ENCODE measurements at places on chromosomes 2 and 18.

- no peak for DNase-seq
Measured at GRCh38 chr2:159807183-159808031, 9.4 kb upstream of the CD302 start.

GRCh38 chr2:168814939-168815907 lies 12.8 kb downstream of the NOSTRIN start:
- no peak for DNase-seq

- DNase-seq = peak; percentile 30
Measured at GRCh38 chr2:165874445-165875039, 79.0 kb downstream of the TTC21B start.

- DNase-seq = no peak
Measured at GRCh38 chr2:204264085-204264553, 281.2 kb upstream of the PARD3B start.

GRCh38 chr2:205020673-205021072 lies 475.4 kb downstream of the PARD3B start:
- DNase-seq = no peak

DNA sequence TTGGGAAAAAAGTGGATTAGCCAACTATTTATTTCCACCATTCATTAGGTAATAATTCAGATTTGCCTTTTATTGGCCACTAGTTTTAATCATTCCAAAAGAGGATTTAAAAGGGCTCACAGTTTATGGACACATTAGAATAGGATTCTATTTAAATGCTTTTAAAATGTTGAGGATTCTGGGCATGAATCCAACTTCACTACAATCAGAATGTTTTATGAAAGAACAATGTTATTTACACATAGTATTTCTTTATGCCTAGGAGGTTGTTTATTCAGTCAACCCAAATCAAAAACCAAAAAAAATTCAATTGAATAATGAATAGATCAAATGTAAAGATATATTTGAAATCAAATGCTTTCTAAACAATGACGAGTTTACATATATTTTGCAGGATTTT lies 232.2 kb downstream of the GULP1 start:
- DNase-seq = no peak

- DNase-seq = peak; percentile 92
Measured at GRCh38 chr2:235050980-235051351, 99.1 kb downstream of the SH3BP4 start.

DNA sequence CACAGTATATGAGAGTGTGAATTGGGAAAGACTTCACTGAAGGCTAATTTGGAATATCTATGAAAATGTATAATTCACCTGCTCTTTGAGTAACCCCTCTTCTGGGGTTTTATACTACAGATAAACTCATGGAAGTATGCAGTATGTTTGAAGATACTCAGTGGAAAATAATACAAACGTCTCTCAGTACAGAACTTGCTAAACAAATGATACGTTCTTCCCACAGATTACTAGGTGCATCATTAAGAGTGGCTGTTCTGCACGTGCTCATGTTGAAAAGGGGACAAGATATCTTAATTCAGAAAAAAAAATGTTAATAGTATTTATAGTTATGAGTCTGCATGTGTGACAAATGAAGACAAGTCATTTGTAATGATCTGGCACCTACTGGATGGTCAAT lies 70.2 kb upstream of the EPAS1 start:
- DNase-seq = no peak

DNA sequence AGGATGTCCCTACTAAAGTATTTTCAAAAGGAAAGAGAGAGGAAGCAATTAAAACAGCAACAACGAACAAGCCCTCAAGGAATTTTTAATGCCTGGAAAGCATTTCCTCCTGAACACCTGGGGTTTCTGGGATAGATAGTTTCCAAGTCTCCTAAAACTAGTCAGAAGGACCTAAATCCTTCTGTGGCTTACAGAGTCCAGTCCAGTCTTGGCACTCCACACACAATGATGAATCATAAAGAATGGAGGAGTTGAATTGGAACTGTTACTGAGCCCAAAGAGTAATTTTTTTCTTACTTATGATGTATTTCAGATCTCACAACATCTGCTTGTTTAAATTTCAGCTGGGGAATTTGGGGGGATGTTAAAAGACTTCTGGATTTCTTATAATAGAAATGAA lies 144.6 kb upstream of the SETBP1 start:
- DNase-seq = no peak

- DNase-seq = no peak
Measured at GRCh38 chr2:111919365-111919764, 21.0 kb downstream of the MERTK start.

- DNase-seq = no peak
Measured at GRCh38 chr2:95063086-95063958, 37.8 kb downstream of the MAL start.

DNA sequence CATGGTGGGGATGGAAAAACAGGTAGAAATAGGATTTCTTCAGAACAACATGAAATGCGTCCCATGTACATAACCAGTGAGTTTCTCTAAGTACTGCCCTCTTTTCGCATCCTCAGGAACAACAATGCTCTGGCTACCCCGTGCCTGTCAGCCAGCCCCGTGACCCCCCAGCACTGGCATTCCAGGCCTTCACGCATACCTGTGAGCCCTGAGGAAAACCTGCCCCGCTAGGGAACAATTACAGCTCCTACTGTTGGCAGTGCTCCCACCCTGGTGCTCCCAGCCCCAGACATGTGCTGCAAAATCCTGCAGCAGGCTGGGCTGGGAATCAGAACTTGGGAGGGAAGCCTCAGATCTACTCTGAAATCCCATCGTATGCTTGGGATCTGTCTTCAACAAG lies 9.1 kb downstream of the SMAD7 start:
- no peak for DNase-seq

DNA sequence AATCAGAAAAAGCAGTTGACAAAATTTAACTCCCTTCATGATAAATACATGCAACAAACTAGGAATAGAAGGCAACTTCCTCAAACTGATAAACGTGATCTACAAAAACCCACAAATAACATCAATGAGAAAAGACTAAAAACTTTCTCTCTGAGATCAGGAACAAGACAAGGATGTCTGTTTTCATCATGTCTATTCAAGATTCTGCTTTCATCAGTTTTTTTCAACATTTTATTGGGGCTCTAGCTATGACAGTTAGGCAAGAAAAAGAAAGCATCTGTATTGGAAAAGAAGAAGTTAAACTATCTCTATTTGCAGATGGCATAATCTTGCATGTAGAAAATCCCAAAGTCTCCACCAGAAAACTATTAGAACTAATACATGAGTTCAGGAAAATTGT lies 12.3 kb upstream of the CHST10 start:
- DNase-seq = no peak

All from head of caudate nucleus (tissue), 42 donors.